Dorsolateral prefrontal cortex (tissue), 122 donors: ENCODE measurements at places on chromosomes 7 and 10. TPM values are rescaled to one million over a fixed set of nuclear protein-coding genes. Genes with fewer than 3 reads are reported as not detected.

DNA sequence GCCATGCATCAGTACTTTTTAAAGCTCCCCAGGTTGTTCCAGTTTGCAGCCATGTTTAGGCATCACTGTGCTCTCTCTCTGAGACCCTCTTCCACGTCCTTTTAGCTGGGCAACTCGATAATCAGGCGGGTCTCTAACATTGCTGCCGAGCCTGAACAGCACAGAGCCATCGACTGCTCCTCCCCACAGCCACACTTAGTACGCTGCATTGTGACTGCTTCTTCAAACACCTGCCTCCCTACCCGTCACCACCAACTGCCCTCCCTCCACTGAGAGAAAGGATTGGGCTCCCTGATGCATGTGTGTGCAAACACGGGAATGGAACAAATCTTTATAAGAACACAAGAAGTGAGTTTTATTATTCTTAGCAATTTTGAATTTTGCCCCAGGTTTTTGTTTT lies 11.4 kb upstream of the TACR2 start:
- DNase-seq, result no peak

The MARCHF5 gene
- total RNA-seq, result 36.6 TPM

DNA sequence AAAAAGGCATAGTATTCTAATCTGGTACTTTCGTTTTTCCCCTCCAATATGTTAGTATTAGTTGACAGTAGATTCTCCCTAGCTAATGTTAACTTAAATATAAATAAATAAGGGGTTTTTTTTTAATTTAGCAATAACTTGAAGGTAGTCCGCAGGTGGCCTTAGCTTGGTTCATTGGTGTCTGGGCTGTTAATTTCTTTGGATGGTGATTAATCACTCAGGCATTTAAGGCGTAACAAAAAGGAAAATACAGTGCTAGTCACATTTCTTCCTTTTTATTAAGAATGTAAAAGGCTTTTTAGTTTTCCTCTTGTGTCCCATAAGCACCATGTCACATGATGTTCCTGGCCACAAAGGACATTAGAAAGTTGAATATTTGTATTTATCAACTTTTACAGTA lies 161.0 kb upstream of the POT1 start:
- no peak for DNase-seq

- DNase-seq, result no peak
Measured at GRCh38 chr10:79588800-79589199, 21.9 kb upstream of the SFTPA1 start.

The GRM3 gene
- 56.0 TPM for total RNA-seq

The RPP30 gene
- total RNA-seq, result 40.7 TPM
